Calu3 (cell line): ENCODE measurements at places on chromosomes 12 and 14.

- no peak for DNase-seq
Measured at GRCh38 chr14:101587441-101587911, 26.2 kb downstream of the DIO3 start.

DNA sequence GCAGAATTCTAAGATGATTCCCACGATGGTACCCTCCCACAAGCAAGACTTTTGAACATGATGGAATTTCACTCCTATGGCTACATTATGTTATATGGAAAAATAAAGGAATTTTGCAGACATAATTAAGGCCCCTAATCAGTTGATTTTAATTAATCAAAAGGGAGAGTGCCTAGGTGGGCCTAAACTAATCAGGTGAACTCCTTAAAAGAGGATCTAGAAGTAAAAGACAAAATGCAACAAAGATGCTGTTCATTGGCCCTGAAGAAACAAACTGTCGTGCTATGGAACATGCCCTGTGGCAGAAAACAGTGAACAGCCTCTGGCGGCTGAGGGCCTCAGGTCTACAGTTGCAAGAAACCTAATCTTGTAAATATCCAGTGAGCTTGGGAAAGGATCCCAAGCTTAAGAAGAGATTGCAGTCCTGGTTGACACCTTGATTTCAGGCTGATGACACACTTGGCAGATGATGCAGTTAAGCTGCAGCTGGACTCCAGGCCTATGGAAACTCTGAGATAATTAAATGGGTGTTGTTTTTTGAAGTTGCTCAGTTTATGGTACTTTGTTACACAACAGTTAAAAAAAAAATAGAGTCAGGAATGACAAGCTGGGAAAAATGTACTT lies 13.8 kb downstream of the TMCC3 start:
- DNase-seq: no peak

DNA sequence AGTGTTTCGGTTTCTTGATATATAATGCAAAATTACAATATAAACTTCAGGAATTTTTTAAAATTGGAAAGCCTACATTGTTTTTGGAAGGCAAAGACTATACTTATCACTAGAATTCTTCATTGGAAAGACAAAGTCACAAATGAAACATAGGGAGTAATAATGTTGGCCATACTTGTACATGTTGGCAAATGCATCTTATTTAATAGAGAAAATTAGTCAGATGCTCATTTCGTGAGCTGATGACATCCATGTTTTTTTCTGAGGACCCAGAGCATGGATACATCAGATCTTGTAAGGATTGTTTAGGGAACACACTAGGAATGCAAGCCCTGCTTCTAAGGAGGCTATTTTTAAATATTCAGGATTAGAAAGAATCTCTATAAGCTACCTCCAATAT lies 4.6 kb upstream of the SLC15A5 start:
- no peak for DNase-seq

GRCh38 chr12:113136128-113136989 lies 798 bp upstream of the RASAL1 start:
- peak; percentile 69 for DNase-seq
